ENCODE measurements at places on chromosomes 7 and 10.

DNA sequence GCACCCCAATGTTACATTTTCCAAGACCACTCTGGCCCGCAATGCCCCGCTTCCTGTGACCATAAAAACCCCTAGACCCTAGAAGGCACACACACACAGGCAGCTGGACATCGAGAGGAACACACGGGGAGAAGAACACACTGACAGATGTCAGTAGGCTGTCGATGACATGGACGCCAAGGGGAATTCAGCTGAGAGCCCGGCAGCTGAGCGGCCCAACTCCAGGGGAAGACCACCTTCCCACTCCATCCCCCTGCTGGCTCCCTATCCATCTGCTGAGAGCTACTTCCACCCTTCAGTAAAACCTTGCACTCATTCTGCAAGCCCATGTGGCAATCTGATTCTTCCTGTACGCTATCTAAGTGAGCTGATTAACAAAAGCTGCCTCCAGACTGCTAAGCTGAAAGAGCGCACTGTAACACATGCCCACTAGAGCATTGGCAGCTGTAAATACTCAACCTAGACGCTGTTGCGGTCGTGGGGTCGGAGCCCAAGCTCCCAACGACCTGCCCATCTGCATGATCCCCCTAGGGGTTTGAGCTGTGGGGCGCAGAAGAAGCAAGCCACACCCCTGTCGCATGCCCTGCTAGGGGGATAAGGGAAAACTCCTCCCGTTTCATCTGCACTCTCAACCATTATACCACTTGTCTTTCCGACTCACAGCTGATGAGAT is 843.6 kb upstream of the POT1 start:
- DNase-seq, result no peak

DNA sequence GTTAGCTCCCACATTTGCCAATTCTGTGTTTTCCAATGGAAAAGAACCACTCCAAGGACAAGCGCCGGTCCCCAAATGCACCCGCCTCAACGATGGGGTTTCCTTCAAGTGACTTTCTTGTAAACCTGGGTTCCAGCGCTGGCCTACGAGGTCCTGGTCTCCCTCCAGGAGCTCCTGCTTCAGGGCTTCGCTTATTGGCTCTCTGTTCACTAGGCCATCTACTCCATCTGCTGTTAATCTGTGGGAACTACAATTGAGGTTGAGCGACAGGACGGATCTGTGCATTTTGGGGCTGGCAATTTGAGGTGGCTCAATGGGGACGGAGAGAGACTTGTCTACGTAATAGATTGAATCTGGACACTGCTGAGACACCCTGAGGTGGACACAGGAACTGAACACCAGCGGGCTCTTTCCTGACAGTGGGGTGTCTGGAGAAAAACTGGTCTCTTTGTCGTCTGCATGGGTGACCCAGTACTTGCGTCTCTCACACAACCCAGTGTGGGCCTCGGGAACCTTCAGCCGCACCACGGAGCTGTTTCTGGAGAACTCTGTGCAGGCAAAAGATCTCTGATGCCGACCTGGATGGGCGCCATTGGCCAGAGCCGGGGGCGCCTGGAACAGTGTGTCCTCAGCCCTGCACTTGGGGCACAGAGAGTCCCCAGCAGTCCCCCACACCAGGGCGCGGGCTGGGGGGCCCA is 115.9 kb upstream of the ADAM12 start:
- no peak for DNase-seq

DNA sequence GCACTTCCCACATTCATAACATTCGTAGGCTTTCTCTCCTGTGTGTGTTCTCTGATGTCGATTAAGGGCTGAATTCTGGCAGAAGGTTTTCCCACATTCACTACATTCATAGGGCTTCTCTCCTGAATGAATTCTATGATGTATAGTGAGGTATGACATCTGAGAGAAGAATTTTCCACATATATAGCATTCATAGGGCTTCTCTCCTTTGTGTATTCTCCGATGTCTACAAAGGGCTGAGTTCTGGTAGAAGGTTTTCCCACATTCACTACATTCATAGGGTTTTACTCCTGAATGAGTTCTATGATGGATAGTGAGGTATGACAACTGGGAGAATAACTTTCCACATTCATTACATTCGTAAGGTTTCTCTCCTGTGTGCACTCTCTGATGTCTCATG is 15.6 kb downstream of the ZNF12 start:
- DNase-seq, result no peak

DNA sequence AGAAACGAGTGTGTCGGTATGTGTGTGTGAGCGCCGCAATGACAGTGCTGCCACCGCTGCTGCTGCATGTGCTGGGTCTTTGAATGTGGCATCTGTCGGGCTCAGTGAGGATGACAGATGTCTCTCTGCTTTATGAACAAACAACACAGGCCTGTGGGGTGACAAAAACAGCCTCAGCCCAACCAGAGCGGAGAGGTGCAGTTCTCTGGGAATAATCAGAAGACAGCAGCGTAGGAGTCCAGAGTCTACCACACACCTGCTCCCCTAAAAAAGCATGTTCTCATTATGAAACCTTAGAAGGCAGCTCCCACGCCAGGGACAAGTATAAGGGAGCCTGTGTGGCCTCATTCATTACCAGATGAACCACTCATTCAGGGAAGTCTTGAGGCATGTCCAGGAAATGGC is 278.3 kb downstream of the KCNMA1 start:
- DNase-seq, result no peak

- DNase-seq, result no peak
Measured at GRCh38 chr10:122649903-122650302, 49.7 kb downstream of the C10orf120 start.

GRCh38 chr7:137916980-137917645 is 70.3 kb upstream of the DGKI start:
- no peak for DNase-seq

GRCh38 chr10:114596793-114597192 is 61.3 kb downstream of the ABLIM1 start:
- DNase-seq, result no peak

GRCh38 chr10:78212060-78212785 is 178.6 kb downstream of the RPS24 start:
- DNase-seq, result no peak

DNA sequence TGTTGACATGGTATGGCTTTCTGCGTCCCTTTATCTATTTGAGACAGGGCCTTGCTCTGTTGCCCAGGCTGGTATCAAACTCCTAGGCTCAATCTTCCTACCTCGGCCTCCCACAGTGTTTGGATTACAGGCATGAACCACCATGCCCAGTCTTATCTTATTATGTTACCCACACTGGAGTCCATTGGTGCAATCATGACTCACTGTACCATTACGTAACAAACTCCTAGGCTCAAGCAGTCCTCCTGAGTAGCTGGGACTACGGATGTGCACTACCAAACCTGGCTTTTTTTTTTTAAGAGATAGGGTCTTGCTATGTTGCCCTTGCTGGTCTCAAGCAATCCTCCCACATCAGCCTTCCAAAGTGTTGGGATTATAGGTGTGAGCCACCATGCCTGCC is 66.7 kb downstream of the CCDC3 start:
- DNase-seq, result no peak

- no peak for DNase-seq
Measured at GRCh38 chr10:74507951-74508350, 318.4 kb upstream of the KAT6B start.

DNA sequence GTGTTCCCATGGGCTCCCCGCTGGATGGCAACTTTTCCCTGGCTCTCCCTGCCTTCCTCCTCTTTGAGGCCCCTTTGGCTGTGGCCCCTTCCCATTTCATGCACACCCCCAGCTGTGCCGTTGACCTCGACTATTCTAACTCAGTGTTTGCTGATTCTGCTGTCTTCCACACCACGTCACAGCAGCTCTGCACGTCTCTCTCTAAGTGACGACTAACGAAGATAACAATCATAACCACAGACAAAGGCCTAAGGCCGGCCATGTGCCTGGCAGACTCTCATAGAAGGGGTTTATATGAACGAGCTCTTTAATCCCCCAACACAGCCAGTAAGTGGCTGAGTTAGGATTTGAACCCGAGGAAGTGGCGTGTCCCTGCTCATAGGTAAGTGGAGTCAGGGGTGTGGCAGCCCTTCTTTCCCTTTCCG is 151.5 kb upstream of the SHH start:
- no peak for DNase-seq

DNA sequence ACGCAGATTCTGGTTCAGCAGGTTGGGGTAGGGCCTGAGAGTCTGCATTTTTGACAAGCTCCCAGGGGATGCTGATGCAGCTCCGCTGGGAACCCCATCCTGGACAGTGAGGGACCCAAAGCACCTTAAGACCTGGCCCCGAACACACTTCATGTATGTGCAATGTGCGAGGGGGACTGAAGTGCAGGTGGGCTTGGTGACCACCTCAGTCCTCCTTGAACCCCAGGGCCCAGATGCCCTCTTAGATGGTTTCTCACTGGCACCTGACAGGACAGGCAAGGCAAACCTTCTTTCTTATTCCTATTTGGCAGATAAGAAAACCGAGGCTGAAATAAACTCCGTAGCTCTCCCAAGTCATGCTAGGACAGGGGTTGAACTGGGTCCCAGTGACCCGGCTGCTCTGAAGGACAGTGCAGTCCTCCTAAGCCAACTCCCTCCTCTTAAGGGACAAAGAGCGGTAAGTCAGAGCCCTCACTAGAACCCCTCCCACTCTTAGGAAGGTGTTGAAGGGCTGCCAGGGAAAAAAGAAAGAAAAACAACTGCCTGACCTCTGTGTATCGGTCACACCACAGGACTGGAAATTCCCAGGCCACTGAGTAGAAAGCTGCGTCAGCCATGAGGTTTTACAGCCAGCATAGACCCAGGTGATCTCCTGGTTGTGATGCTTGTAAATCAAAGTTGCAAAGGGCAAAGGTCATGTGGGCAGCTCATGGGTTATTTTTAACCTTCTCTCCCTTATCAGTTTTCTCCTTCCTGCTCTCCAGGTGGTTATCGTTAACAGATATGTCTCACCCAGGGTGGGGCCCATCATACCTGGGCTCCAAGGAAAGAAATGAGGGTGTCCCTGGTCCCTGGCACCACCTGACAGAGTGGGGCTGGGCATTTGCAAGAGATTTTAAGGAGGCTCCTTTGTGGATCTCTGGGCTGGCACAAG is 90.9 kb upstream of the SMNDC1 start:
- no peak for DNase-seq

DNA sequence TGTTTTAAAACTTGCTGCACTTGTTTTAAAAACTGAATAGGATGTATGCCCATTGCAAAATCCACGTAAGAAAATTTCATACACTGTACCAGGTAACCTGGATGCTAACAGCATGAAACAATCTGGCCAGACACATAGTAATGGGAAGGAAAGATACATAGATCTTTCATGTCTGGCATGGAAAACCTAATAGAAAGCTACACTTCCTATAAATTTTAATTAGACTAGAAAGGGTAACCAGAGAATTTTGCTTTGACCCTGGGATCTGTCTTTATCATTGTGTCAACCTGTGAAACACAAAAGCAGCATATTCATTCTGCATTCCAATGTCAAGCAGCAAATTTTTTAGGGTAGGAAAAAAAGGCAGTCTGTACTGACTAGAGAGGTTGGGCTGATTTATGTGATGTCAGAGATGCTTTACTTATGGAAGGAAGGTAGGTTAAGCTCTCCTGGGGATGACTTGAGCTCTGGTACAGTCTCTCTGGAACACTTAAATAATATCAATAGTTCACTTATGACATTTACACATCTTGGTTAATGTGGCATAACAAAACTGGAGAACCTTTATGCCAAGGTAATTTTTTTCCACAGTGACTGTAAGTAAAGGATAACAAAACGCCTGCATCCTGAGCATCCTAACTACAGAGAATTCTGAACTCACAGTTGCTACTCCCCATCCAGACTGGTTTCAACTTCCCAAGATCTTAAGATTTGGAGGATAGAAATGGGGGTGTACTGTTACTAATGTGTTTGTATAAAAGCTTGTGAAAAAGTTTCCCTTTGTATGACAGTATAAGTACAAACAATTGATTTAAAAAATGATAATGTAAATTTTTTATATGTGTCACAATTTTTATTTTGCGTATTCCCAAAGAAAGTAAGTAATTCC is 44.7 kb downstream of the DOCK4 start:
- no peak for DNase-seq

GRCh38 chr10:3226960-3227744 is 54.6 kb upstream of the PITRM1 start:
- no peak for DNase-seq

- DNase-seq, result no peak
Measured at GRCh38 chr10:76555067-76555670, 1082.4 kb downstream of the KCNMA1 start.

DNA sequence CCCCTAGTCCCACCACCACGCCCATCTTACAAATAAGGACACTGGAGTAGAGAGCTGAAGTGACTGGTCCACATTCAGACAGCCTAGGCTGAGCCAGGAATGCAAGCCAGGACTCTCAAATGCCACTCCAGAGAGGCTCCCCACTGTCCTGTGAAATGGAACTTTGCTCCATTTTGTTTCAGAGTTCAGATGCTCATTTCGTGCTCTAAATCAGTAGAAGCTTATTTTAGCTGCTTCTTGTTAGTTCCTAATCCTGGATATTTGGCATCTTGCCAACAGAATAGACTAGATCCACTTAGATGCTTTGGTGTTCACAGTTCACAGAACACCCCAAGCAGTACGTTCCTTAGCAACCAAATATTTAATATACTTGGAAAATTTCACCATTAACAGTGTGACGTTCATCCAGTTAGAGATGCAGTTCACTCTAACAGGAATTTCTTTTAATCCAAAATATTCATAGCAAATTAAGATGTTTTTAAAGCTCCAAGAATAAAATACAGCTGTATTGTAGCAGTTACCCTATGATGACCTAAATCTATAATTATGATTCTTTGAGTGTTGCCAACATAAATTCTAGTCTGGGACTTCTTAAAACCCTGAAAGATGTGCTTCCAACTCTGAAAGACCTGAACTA is 7.3 kb downstream of the MMP21 start:
- DNase-seq, result no peak

GRCh38 chr10:18409599-18410397 is 241.6 kb downstream of the NSUN6 start:
- no peak for DNase-seq

DNA sequence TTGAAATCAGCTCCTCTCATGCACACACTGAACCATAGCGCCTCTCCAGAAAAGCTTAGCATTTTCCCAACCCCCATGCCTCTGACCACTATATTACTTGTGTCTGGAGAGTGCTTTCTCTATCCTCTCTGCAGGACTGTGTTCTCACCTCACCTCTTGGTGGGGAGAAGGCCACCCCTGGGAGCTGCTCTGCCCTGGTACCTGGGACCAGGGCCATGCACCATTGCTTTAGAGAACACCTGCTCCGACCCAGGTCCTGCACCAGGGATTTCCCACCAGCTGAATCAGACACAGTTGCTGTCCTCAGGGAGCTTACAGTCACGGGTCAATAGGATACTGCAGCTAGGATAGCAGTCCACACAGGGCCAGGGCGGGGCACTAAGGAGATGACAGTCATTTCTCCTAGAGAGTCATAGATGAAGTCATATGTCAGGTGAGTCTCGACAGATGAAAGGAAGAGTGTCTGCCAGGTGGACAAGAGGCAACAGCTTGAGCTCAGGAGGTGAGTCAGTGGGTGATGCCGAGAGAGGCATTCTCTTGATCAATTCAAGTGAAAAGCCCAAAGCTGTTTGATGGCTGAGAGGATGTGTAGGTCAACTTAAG is 619 bp upstream of the LMTK2 start:
- DNase-seq, result peak; percentile 14

DNA sequence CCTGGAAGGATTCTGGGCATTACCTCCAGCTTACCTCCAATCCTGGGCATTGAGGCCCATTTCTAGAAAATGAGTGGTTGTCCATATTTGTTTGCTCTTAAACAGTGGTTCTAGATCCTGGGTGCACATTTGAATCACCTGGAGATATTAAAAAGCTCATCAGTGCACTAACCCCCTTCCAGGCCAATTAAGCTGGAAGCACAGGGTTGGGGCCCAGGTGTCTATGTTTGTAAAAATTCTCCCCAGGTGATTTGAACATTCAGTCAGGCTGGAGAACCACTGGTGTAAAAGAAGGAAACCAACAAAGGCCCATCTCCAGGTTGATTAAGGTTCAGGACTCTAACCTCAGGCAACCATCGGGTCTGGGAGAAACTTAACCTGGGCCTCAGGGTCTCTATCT is 102.6 kb upstream of the NANOS1 start:
- DNase-seq, result no peak
